CD4-positive, CD25-positive, alpha-beta regulatory T cell (primary cell): ENCODE measurements at places on chromosomes 4 and X.

DNA sequence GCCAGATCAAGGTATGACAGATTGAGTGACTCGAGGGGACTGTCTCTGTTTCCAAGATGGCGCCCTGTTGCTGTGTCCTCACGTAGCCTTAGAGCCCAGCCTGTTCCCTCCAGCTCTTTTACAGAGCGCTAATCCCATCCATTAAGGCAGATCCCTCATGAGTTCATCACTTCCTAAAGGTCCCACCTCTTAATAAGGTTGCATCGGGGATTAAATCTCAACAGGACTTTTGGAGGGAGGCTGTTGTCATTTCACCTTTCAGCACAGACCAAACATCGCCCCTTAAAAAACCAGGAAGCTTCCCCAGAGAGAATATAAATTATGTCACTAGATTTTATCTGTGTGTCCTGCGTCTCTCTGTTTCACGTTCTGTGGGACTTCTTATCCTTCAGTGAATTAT lies 32.6 kb upstream of the DHRSX start:
- no peak for DNase-seq

DNA sequence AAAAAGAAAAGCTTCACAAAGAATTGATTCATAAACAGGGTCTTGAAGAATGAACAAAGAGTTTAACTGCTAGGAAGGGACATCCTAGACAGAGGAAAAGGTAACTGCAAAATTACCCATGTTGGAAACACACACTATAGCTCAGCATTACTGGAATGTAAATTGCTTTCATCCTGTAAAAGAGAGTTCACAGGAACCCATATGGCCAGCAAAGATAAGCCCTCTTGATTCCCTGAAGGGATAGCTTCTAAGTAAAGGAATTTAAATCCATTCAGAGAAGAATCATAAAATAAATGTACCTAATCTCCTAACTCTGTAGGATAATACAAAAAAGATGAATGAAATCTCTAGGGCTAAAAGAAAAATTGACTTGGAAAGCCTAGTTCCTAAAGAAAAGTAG lies 107.1 kb upstream of the INTU start:
- DNase-seq, result no peak

- DNase-seq, result no peak
Measured at GRCh38 chr4:55808186-55808585, 11.4 kb upstream of the EXOC1L start.

DNA sequence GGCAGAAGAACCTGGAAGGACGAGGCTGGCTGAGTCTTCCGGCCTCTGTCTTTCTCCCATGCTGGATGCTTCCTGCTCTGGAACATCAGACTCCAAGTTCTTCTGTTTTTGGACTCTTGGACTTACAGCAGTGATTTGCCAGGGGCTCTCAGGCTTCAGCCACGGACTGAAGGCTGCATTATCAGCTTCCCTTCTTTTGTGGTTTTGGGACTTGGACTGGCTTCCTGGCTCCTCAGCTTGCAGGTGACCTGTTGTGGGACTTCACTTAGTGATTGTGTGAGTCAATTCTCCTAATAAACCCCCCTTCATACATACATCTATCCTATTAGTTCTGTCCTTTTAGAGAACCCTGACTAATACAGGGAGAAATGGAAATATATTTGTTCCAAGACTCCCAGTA lies 265.8 kb downstream of the PCDH18 start:
- no peak for DNase-seq

DNA sequence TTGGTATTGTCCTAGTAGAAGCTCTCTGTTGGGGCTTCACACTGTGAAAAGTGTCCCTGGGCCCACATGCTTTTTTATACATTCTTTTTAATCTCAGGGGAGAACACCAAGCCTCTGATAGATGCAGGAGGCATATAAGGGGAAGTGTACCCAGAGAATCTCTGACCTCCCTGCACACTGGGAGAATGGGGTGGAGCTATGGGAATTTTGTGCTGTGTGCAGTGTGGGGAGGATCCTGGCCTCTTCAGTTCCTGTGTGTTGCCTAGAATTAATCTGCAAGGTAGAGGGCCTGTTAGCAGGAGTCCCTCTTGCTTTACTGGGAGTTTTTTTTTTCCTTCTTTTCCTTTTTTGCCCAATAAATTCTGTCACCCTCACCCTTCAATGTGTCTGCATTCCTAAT lies 49.2 kb upstream of the SPIN4 start:
- DNase-seq, result no peak

GRCh38 chr4:57501720-57502119 lies 391.5 kb upstream of the IGFBP7 start:
- no peak for DNase-seq

GRCh38 chr4:140229881-140230280 lies 75.9 kb upstream of the MAML3 start:
- no peak for DNase-seq

DNA sequence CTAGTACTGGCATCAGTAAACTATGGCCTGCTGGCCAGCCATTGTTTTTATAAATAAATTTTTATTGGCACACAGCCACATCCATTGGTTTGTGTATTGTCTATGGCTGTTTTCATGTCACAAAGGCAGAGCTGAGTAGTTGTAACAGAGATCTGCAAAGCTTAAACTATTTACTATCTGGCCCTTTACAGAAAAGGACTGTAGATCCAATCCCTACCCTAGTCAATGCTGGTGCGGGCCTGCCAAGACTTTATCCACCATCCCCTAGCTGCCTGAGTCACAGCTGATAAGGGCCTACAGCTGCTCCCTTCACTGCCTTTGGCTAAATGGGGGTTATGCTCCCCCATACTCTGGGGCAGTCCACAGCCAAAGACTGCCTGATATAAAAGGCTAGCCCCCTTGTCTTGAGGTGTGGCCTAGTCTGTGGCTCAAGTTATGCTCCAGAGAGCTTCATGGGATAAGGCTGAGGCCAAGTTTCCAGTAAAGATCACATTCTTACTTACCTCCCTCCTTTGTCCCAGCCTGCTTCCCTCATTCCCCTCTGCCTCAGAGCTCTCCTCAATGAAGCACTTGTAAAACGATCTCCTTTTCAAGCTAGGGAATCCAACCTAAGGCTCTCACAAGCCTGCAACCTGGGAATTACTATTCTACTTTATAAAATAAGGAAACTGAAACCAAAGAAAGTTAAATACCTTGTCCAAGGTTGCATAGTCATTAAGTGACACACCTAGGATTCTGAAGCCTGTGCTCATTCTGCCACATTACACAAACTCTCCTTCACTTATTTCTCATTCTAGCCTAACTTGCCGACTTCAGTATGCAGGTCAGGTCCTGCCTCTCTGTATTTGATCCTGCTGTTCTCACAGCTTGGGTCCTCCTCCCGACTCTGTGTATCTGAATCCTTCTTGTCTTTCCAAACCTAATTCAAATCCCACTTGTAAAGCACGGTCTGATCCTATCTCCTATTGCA lies 20.7 kb downstream of the ACE2 start:
- DNase-seq, result no peak

DNA sequence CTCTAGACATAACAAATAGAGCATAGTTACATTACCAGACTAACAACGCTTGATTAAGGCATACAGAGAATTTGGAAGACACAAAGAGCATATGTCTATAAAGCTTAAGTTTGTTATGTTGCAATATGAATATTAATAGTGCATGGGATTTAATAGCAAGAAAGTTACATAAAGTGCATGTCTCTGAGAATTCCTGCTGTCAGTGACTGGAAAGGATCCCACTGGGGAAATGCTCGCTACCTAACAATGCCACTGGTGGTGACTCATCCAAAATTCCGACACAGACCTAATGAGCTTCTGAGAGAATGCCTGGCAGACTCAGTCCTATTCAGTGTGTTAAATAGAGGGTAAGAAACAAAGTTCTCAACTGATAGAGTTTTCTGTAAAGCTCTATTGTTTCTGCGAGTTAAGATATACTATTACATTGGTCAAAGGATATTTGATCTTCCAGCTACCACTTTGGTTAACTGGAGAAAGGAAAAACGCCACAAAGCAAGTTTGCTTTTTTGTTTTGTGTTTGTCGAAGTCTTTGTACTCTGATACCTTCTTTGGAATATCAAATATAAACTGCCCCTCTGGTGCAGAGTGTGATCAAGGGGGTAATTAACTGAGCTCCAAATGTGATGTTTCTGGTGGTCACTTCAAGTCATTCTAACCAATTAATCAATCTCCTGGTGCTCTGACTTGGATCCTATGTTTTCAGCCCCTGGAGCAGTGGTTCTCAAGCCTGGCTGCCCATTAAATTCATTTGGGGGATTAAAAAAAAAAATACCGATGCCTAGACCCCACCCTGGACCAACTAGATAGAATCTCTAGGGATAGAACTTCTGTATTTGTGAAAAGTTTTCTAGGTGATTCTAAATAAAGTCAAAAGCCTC lies 107.9 kb downstream of the PALLD start:
- no peak for DNase-seq

DNA sequence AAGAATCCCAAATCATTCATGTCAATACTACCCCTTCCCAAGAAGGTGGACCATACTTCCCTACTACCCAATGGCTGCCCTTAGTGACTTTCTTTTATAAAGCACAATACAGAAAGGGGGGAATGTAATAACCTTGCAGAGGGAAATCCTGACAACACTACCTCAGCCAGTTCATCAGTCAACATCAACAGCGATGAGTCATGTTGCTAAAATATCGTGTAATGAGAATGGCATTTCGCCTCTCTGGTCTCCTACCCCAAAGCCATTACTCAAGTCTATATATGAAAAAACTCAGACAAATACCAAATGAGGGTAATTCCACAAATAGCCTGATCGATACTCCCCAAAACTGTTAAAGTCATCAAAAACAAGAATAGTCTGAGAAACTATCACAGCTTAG lies 3.3 kb upstream of the MAGEA8 start:
- no peak for DNase-seq

GRCh38 chrX:30973784-30974427 lies 84.9 kb upstream of the TAB3 start:
- DNase-seq, result no peak

GRCh38 chr4:140666889-140667614 lies 89.1 kb downstream of the TBC1D9 start:
- no peak for DNase-seq

DNA sequence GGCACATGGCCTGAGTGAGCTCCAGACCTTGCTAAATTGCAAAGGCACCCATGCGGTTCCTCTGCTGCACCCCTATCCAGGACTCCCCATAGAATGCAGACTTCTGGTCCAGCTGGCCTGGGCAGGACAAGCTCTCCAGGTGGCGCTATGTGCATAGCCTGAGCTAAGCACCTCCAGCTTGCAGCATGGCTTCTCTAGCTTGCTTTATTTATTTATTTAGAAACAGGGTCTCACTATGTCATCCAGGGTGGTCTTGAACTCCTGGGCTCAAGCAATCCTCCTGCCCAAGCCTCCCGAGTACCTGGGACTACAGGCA lies 5.5 kb upstream of the WFS1 start:
- no peak for DNase-seq

GRCh38 chr4:125492957-125493356 lies 178.2 kb downstream of the FAT4 start:
- DNase-seq, result no peak

DNA sequence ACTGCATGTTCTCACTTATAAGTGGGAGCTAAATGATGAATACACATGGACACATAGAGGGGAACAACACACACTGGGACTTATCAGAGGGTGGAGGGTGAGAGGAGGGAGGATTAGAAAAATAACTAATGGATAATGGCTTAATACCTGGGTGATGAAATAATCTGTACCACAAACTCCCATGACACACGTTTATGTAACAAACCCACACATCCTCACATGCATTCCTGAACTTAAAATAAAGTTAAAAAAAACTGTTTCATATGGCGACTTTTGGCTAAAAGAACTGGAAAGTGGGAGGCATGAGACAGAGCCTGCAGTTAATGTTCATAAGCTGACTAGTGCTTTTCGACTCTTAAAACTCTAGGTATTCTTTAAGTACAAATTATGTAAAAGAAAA lies 98.9 kb upstream of the NPFFR2 start:
- DNase-seq, result no peak

DNA sequence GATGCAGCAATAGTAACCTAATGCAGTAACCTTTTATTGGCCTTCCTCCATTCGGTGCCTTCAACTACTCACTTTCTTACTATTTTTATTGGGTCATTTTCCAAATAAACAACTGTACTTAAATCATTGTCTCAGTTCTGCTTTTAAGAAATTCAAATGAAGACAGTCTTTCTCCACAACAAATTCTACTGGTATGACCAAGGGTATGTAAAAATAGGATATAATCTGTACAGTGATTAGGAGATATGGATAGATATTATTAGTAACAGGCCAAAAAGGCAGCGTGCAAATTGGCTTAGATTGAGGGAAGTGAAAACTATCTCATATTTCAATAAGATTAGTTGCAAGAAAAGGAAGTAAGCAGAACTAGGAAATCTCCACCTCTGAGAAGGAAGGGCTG lies 177.4 kb upstream of the PPP1R2C start:
- DNase-seq, result no peak

DNA sequence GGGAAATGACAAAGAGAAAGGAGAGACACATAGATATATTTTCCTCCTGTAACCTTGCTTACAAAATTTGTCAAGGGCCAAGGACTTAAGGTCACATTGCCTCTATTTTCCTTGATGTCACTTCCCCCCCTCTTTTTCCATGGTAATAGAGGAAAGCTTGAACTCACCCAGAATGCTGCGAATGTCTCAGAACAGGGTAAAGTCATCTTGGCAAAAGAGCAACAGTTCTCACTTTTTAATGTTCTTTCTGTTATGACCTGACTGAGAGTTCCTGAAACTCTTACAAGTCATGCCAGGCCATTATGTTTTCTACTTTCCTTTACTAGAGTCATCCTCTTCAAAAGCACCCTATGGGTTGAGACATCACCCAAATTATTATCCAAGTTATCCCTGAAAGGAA lies 50.7 kb upstream of the PRDM5 start:
- DNase-seq, result no peak

DNA sequence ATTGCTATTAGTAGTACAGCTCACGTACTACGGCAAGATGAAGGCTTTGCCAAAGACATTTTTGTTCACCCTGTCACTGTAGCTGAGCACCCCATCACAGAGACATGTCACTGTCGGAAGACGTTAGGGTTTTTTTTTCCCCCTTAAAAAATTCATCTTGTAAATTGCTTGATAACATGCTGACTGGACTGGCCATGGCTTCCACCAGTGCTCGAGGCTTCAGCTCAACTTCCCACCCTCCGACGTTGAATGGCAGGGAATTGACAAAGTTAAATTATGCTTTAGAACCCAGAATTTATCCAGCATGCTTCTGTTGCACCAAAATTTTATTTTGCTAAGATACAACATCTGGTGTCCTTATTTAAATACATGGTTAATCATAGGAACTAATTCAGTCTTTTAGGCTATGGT lies 707 bp upstream of the OTUD4 start:
- DNase-seq, result no peak

DNA sequence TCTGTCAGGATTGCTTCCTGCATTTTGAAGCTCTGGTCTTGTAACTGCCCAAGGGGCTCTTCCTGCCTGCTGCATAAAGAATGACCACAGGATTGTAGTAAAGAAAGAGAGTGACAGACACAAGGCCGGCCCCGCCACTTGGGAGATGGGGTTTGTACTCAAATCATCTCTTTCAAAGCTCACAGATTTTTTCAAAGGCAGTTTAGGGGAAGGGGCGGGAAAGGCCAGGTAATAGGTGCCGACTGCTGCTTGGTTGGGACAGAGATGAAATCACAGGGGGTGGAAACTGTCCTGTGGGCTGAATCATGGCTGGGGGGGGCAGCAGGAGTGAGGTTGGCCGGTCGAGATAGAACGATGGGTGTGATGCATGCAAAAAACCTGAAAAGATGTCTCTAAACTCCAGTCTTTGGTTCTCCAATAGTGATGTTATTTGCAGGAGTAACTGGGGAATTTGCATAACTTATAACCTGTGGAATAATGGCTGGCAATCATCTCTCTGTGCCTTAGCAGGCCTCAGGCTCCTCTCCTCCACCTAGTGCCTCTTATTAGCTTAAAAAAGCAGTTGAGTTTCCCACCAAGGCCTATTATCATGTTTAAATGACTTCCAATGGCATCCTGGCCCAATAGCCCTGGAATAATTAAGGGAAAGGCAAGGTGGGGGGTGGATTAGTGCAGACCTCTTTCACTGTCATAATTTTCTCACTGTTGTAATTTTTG lies 778.4 kb upstream of the FRG1 start:
- no peak for DNase-seq
